Right cardiac atrium (tissue), 5 donors: ENCODE measurements at places on chromosomes 1 and 21. TPM values are rescaled to one million over a fixed set of nuclear protein-coding genes. Genes with fewer than 3 reads are reported as not detected.

TNFRSF18 gene
- total RNA-seq, result not detected

KRTAP7-1 gene
- not detected for total RNA-seq

MIXL1 gene
- total RNA-seq, result not detected

SELP gene
- total RNA-seq, result 13.7 TPM

SNX7 gene
- total RNA-seq, result 28.2 TPM

FLG2 gene
- not detected for total RNA-seq

PLXNA2 gene
- 26.6 TPM for total RNA-seq

THEM5 gene
- 0.24 TPM for total RNA-seq

RIPPLY3 gene
- not detected for total RNA-seq

SPRR2E gene
- not detected for total RNA-seq

S100A12 gene
- total RNA-seq, result 1.9 TPM

HUNK gene
- 0.37 TPM for total RNA-seq

SPRR1A gene
- not detected for total RNA-seq

LINGO4 gene
- total RNA-seq, result 0.37 TPM

KRTAP12-2 gene
- not detected for total RNA-seq

SYCP1 gene
- not detected for total RNA-seq

S100A7A gene
- not detected for total RNA-seq
